ENCODE measurements at places on chromosomes 4 and X.

- no peak for DNase-seq
Observed at GRCh38 chr4:145739845-145740244, 59.9 kb downstream of the C4orf51 start.

DNA sequence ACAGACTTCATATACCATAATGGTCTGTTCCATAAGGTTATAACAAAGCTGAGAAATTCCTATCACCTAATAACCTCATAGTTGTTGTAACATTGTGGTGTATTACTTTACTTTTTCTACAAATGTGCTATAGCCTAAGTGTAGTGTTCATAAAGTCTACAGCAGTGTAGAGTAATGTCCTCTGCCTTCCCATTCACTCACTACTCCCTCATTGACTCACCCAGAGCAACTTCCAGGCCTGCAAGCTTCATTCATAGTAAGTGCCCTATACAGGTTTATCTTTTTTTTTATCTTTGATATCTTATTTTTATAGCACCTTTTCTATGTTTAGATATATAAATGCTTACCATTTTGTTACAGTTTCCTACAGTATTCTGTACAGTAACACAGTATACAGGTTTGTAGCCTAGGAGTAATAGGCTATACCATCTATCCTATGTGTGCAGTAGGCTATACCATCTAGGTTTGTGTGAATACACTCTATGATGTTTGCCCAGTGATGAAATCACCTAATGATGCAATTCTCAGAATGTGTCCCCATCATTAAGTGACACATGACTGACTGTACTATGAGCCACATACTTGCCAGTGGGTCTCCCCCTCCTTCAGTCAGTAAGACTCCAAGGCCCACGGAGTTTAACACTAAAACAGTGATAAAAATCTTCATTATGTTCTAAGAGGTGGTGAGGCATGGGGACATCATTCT is 299.9 kb downstream of the UNC5C start:
- DNase-seq = peak; percentile 45

DNA sequence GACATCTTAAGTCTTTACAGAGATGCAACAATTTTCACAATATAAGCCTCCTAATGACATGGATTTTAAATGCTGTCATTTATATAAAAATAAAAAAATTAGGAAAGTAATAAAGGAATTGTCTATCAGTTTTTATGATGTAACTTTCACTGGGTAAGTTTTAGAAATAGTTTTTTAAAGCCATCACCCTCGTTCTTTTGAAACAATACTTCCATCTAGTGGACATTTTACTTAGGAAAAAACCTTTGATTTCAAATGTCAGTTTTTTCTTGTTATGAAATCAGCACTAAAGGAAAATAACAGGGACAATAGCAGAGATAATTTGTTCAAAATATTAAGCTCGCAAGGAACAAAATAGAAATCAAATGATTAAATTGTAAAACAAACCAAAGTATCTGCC is 24.3 kb upstream of the NDNF start:
- DNase-seq = no peak

DNA sequence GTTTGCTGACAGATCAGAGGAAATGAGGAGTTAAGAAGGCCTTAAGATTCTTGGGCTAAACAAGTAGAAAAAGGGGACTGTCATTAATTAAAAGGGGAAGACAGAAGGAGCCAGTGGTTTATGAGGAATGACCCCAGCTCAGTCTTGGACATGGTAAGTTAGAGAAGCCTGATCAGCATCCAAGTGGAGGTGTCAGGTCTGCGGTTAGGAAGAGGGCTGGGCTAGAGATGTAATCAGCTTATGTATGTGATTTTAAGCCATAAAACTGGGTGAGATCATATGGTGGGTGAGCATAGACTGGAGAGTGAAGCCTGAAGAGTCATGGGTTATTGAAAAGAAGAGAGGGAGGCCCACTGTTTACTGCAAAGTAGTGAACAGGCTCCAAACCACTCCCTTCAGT is 246.1 kb downstream of the NR3C2 start:
- no peak for DNase-seq

GRCh38 chrX:107154787-107155620 is 36.4 kb upstream of the RBM41 start:
- peak; percentile 16 for DNase-seq

DNA sequence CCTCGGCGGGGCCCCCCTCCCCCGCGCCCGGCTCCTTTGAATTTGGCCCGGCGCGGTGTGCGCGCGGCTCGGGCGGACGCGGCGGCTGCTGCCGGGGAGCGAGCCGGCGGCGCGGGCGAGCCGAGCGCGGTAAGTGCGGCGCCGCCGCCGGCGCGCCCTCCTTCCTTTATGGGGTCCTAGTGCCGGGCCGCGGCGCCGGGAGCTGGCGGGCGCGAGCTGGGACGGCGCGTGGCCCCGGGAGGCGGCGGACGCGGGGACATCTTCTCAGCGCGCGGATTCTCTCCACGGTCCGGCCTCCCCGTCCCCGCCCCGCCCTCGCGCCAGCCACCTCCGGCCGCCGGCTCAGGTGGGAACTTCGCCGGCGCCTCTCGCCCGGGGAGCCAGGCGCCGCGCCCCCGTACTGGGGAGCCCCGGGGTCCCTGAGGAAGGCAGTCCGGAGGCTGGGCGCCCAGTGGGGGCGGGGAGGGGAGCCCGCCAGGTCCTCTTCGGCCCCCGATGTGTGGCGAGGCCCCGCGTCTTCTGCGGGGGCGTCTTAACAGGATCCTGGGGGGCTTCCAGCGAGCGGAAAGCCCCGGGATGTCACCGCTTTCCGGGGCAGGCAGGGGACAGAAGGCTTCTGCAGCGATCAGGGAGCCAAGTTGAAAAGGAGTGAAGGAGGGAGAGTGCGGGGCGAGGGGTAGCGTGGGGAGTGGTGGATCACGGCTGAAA is 98.4 kb upstream of the TENM3 start:
- DNase-seq = no peak

- DNase-seq = no peak
Observed at GRCh38 chr4:73698217-73698616, 42.2 kb upstream of the CXCL8 start.

Data from erythroblast (primary cell).